A549 treated with dexamethasone at 1 μM for 4 hours (cell line): ENCODE measurements at places on chromosomes 1 and 21. TPM values are rescaled to one million over a fixed set of nuclear protein-coding genes. Genes with fewer than 3 reads are reported as not detected.

Gene OR10Z1
- not detected in 5 replicates for total RNA-seq

Gene RBM8A
- 223 to 286 TPM (median 236 TPM) in 5 replicates for total RNA-seq

Gene WNT2B
- 0.19 to 0.33 TPM (median 0.21 TPM) in 5 replicates for total RNA-seq

Gene TIAM1
- total RNA-seq = 0.73 to 1.0 TPM (median 0.89 TPM) in 5 replicates

Gene CLDN19
- total RNA-seq = not detected in 5 replicates

Gene DNM3
- total RNA-seq = 0.52 to 0.75 TPM (median 0.58 TPM) in 5 replicates
